ENCODE measurements at places on chromosomes 7 and 10.

DNA sequence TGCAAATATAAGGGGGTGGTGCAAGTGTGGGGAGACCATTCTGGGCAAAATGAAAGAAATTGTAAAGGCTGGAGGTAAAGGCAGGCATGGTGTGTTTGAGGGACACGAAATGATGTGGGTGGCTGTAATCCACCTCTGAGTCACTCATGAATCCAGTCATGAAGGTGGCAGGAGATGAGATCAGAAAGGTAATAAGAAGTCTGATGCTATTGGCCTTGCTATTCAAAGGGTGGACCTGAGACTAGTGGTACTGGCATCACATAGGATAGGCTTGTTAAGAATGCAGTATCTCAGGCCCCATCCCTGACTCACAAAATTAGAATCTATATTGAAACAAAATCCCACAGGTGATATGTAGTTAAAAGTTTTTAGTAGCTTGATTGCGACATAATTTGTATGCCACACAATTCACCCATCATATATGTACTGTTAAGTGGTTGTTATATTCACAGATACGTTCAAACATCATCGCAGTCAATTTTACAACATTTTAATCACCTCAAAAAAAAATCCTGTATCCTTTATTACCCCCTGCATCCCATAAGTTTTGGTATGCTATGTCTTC is 85.6 kb downstream of the ST8SIA6 start:
- no peak for DNase-seq

DNA sequence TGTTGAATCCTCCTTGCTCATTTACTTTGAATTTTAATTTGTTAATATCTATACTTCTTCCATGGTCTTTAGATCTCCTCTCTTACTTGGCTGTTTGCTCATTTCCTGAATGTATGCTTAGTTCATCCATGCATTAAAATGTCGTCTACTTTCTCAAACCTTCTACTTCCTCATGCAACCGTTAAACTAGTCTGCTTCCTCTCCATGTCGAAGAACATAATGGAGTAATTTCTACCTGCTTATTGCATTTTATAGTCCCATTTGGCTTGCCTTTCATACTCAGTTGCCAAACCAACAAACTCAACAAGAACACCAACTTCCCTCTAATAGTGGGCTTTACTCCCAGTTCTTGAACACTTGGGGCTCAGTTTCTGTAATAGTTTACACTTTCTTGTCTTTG is 43.8 kb upstream of the SEMA3D start:
- no peak for DNase-seq

DNA sequence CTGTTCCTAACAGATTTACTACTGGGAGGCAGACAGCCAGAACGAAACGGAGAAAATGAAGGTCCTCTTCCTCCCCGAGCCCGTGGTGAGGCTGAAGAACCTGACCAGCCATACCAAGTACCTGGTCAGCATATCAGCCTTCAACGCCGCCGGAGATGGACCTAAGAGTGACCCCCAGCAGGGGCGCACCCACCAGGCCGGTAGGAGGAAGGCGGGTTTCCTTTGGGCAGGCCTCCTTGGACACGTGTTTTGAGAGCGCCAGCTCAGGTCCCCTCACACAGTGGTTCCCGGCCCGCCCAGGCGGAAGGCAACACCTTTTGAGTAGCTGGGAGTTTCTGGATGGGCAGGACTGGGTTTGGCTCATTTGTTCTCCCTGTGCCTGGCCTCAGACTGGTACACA is 474.0 kb upstream of the FOXK1 start:
- DNase-seq: no peak

DNA sequence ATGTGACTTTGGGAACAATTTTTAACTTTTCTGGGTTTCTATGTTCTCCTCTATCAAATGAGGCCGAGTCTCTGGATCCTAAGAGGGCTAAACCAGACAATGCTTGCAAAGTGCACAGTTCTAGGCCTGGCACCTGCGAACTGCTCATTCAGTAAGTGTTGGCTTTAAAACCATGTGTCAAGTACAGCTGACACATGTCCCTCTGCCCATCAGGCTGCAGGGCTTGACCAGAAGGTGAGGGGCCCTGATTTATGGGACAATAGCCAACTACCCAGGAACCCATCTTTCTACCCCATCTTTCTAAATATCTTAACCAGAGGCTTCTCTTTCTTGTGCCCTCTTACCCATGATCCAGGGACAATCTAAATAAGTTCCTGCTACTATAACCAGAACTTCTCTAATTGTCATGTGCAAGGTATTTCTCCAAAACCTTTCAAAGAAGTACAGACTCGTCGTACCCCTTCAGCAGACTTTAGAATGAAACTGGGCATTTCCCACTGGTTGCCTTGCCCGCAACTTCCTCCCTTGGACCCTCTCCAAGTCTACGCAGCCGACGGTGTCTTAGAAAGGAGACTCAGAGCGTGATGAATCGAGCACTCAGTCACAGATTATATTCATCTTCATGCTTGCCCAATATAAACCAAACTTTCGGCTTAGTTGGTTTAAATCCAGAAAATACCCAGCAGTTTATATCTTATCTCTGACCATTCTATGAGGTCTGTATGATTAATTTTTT is 69.8 kb upstream of the STEAP1B start:
- DNase-seq: no peak

GRCh38 chr7:108046952-108047506 is 44.1 kb upstream of the LAMB1 start:
- DNase-seq: no peak

GRCh38 chr10:4249841-4250586 is 465.0 kb upstream of the KLF6 start:
- no peak for DNase-seq

DNA sequence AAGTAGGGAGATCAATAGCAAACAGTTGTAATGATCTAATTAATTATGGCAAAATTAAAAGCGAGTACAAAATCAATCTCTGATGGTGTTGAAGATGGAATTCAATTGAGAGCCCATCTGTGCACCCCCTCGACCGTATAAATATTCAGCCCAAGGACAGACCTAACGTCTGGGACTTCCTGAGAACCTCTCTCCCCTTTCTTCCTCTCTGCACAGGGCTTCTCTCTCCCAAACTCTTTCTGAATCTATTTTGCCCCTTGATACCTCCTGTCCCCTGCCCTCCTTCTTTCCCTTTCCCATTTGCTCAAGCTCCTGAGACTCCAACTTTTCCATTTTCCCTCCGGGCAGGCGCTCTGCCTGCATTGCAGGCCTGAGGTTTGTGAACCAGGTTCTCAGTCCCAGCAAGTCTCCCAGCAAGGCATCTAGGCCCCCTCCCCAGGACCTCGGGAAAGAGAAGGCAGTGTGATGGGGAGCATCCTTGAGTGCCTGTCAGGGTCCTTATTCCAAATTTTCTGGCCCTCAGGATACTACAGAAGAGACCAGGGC is 8.5 kb upstream of the PAX2 start:
- DNase-seq: no peak

DNA sequence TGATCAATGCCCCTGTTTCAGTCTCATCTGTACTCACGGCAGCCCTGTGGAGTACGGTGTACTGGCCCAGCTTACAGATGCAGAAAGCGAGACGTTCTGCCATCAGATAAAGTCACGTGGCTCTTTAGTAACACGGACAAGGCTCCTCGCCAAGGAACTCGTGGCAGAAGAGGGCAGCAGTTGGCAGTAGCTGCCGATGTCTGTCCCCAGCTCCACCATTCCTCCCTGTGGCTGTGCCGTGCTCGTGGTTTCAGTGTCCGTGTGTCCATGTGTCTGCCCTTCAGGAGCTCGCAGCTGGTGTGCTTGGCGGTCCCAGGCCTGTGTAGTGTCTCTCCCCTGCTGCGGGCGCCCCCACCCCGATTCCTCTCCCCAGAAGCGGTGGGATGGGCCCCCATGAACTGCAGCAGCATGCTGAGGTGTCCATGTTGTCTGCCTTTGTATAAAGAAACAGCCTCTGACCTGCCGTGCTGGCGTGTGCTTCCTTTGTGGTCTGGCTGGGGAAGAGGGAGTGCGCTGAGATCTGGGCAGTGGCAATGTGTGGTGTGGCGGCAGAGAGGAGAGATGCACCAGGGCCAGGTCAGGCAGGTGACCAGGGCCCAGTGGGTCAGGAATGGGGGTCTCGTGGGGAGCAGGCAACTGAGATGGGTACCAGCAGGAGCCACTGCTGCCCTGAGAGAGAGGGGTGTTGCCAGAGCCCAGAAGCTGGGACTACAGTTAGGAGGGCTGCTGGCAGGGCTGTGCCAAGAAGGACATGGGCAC is 9.8 kb downstream of the RHBDD2 start:
- no peak for DNase-seq

GRCh38 chr10:538895-539294 is 150.6 kb downstream of the DIP2C start:
- no peak for DNase-seq

DNA sequence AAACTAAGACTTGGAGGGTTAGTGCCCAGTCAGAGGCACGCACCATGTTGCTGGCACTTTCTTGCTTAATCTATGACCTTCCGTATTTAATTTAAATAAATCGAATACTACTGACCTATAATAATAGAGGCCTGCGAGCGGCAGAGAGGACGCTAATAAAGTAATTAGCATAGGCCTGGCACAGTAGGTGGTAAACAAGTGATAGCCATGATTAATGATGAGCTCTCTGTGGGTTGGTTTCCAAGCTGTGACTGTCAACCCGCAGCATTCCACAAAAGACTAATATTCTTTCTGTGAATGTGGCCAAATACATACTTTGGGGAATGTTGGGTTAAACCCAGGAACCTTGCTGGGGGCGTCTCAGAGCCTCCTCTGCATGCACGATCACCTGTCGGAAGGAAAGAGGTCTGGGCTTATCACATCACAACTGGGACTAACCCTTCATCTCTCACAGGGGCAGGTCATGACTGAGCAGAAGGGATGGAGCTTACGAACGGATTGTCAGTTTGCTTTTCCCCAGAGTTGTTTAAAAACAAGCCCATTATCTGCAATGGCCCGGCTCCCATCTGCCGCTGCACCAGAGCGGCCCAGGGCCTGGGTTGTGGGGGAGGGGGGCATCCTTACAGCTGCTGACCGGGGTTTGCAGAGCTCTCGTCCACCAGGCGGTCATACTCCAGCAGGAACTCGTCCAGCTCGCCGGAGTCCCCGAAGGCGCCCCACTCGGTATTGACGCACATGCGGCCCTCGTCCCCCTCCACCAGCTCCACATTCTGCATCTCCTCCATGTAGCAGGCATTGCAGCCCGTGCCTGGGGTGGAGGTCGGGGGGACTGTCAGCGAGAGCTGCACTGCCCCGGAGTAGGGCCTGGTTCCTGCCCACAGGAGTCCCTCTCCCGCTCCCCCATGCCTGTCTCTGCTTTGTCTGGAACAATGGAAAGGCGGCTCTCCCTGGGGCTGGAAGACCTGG is 6.2 kb upstream of the MYL7 start:
- DNase-seq: no peak

- DNase-seq: no peak
Observed at GRCh38 chr10:34905200-34905927, 90.3 kb upstream of the PARD3 start.

DNA sequence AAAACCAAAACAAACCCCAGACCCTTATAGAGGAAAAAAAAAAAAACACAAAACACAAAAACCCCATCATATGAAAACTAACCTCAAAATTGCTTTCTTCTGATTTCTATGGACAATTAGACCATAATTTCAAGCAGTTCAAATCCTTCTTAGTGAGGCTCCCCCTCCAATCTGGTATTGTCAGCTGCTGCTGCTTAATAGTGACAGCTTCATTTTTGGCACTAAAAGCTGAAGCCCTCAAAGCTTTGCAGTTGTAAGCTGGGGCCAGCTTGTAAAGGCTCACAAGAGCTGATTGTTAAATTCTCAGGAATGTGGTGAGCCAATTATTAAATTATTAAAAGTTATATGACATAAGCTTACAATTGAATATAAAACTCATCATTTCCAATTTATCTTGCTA is 21.9 kb downstream of the ATXN7L1 start:
- DNase-seq: no peak

DNA sequence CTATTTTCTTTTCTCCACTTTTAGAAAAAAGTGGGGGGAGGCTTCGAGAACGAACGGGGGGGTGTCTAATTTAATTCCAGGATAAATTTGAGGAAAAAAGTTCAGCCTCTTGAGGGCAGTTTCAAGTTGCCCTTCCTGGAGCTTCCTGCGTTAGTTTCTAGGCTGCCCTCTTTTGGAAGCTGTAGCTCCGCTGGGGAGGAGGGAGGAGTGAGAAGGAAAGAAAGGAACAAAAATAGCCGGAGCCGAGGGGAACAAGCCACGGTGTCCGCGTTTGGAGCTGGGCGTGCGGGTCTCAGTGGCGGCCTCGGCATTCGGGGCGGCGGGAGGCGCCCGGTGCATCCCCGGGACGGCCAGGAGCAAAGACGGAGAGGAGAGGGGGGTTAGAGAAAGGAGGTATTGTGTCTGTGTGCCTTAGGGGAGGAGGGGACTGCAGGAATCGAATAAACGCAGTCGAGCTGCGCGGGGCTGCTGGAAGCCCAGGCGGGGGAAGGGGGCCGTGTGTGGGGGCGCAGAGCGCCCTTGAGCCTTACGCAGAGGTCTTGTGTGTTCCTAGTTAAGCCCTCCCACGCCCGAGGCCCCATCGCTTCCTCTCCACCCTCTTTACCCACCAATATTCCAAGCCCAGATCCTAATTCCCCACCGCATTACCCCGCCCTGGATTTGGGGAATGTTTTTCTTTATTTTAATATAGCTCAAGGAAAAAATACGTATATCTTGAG is 2.0 kb upstream of the TNRC18 start:
- DNase-seq: no peak

- no peak for DNase-seq
Observed at GRCh38 chr10:48693206-48693605, 8.5 kb downstream of the WDFY4 start.

DNA sequence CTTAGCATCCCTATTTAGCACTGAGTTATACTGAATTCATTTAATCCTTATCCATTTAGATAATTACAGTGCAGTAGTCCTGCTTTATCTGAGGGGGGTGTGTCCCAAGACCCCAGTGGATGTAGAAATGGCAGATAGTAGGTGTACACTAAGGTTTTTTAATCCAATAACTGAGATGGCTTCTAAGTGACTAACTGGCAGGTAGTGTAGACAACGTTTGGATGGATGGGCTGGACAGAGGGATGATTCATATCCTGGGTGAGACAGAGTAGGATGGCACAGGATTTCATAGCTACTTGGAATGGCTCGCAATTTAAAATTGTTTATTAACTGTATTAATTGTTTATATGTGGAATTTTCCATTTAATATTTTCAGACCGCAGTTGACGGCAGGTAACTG is 295.6 kb downstream of the CCDC3 start:
- DNase-seq: no peak

Data from stimulated activated CD4-positive, alpha-beta T cell treated with anti-CD3 and anti-CD28 coated beads, TNF-alpha, amount 100 ng/mL, for 24 hours (primary cell).